ENCODE measurements at places on chromosomes 4 and X.
A peak's percentile ranks its signal among the peaks of the same experiment; 100 is the strongest.

DNA sequence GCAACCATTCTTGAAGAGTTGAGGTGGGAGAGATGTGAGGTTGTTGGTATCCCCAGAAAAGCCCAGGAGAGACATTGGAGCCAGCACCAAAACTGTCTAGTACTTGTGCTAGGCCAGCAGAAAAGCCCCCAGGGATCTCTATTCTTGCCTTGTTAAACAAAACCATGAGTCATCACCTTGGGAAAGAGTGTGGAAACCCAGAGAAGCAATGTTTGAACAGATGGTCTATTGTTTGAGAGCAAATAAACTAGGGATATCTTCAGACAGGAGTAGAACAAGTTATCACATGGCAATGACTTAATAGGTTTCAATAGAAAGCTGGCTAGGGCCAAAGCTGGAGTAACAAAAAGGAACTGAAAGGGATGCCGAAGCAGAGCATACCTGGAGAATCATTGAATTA is 195.7 kb upstream of the CASK start:
- DNase-seq, result no peak

GRCh38 chrX:7205037-7205577 is 57.2 kb upstream of the PUDP start:
- DNase-seq, result peak; percentile 11

DNA sequence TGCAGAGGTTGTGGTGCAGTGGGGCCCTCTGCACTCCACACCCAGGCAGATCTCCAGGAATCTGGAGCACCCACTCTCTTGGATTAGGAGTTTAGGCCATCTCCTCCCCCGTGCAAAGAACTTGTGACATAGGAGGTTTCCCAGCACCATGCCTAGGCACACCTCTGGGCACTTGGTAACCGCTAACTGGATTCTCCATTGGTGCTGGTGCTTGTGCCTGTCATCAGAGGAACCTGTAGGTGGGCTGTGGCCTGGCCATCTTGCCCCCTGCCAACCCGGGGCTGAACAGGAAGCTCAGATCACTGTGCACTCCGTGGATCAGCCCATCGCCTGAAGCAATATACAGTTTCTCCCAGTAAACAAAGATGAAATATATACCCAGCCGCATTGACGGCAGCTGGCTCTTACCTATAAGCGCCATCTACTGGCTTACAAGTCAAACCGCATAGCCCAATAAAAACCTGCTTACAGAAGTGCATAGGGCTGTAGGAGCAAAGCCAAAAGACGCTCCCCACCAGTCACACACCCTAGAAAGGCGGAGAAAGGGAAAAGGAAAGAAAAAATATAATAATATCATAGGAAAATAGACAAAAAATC is 19.1 kb upstream of the TEX13B start:
- peak; percentile 51 for DNase-seq

DNA sequence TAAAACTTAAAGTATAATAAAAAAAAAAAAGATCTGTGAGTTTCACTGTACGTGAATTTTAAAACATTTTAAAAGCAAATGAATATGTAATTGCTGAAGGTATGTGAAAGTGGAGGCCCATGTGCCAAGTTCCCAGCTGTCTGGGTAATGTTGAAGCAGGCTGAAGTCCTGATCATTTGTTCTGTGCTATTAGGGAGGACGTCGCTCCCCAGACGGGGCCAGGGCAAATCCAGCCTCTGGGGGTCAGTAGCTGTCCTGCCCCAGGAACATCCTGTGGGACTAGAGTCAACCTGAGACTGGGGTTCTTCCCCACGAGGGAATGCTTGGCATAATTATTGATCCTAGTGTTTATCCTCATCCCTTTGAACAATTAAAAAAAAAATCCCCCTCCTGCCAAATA is 48.8 kb downstream of the PDE5A start:
- no peak for DNase-seq

DNA sequence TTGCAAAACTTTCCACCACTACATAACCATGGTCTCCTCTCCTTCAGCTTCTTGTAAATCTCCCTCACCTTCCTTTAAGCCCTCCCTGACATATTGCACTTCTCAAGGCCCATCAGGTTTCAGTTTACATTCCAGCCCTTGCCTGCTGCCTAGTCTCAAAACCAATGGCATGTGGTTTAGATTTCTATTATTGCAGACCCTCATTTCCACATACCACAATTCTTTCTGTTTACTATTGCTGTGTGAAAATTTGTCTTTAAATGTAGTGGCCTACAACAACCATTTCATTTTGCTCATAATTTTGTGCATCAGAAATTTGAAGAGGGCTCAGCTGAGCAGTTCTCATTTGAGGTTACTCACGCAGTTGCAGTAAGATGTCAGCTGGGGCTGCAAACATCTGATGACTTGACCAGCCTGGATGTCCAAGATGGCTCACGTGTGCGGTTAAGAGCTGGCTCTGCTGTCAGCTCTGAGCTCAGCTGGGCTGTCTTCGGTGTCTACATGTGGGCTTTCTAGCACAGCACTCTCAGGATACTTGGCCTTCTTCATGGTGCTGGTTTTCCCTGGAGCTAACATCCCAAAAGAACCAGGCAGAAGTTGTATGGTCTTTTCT is 29.9 kb upstream of the SOD3 start:
- DNase-seq, result no peak

- DNase-seq, result no peak
These were observed 100.8 kb downstream of the SHROOM3 start for GRCh38 chr4:76535603-76536372.
